ENCODE measurements at places on chromosomes 5 and 9. TPM values are rescaled to one million over a fixed set of nuclear protein-coding genes. Genes with fewer than 3 reads are reported as not detected.

Gene MYO10
- 23.1 TPM for total RNA-seq

DNA sequence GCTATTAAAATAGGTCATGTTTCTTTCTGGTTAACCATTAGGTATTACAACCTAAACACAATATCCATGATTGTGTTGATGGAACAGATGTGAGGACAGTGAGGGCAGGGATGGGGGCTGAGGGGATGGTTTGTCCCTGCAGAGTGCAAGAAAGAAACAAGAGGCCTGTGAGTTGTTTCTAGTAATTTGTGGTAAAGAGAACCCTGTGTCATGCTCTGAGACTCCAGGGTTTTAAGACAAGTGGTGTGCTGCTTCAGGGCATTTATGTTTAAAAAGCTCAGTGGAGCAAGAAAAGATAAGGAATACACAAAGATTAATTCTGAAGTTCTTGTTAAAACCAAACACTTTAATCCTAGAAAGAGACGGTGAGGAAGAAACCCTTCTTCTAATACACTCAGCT, 656.5 kb downstream of the TLE1 start:
- DNase-seq, result no peak

GRCh38 chr5:29794141-29794787, 1399.2 kb upstream of the CDH6 start:
- DNase-seq, result no peak

- DNase-seq, result no peak
These were observed 300.8 kb downstream of the SEMA5A start for GRCh38 chr5:9245071-9245470.

GRCh38 chr9:86491468-86492266, 137.5 kb upstream of the TUT7 start:
- no peak for DNase-seq

- no peak for DNase-seq
These were observed 296.4 kb downstream of the SLIT3 start for GRCh38 chr5:169004551-169004950.

DNA sequence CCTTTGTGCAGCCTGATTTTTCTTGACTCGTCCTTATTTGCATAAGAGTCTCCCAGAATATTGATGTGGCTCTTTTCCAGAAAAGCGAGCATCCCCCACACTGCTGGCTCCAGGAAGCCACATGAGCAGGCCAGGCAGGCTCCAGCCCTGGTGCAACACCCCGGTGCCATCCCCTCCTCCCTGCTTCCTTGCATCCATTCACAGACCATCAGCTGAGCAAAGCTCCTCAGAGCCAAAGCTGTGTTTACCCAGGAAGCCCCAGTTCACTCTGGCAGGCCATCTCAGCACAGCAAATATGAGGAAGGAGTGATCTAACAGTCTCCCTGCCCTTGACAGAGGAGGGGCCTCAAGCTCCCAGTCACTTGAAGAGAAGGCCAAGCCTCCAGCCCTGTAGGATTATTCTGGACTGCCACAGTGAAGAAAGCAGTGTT, 34.4 kb downstream of the INSYN2B start:
- no peak for DNase-seq

GRCh38 chr5:126692971-126693370, 84.0 kb upstream of the LMNB1 start:
- no peak for DNase-seq

Gene BNC2
- 15.2 TPM for total RNA-seq

DNA sequence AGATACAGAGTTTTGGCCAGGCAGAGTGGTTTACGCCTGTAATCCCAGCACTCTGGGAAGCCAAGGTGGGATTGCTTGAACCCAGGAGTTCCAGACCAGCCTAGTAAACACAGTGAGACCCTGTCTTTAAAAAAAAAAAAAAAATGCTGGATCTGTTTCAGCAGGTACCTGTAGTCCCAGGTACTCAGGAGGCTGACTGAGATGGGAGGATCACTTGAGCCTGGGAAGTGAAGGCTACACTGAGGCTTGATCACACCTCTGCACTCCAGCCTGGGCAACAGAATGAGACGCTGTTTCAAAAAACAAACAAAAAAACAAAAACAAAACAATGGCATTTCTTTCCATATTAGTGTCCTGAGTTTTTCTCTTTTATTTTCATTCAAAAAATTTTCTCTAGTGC, 19.0 kb downstream of the UNC13B start:
- DNase-seq, result no peak

Gene IGFBPL1
- 590 TPM for total RNA-seq

GRCh38 chr5:97094579-97095317, 47.7 kb downstream of the LIX1 start:
- no peak for DNase-seq

Data from glutamatergic neuron (in vitro differentiated cells).